ENCODE measurements at places on chromosomes 4 and X.
A peak's percentile ranks its signal among the peaks of the same experiment; 100 is the strongest.

DNA sequence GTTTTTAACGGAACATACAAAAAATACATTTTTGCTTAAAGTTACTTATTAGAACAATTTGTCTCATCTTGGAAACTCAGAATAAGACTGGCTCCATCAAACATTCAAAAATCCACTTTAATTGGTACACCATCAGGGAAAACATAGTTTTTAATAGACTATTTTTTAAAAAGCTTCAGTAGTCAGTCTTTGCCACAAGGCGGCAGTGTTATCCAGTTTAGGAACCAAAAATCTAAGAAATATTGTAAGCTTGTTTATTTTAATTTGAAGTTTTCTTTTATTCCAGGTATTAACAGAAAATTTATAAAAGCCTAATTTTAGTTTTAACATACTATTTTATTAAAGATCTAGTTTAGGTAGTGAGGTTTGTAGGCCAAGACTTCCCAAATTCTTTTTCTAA, 107.7 kb downstream of the APOOL start:
- no peak for DNase-seq

DNA sequence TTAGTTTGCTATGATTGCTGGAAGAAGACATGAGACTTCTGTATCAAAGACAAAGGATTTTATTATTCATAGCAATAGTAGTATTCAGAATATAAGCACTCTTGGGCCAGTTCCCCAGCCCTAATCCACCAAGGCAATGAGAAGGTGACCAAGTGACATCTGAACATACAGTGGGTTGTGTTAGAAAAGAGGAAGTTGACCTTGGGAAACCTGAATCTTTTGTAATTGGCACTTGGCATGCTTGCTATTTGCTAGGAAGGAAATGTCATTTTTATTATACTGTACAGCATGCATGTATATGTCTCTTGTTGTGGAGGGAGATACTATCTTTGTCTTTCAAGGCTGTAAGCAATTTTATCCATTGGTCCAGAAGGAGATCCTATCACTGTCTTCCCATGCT, 216.1 kb upstream of the FAT1 start:
- no peak for DNase-seq

- peak; percentile 28 for DNase-seq
These were observed 11.0 kb upstream of the DUSP9 start for GRCh38 chrX:153635788-153636668.

- DNase-seq, result no peak
These were observed 122.4 kb upstream of the PRR32 start for GRCh38 chrX:126697091-126697490.

DNA sequence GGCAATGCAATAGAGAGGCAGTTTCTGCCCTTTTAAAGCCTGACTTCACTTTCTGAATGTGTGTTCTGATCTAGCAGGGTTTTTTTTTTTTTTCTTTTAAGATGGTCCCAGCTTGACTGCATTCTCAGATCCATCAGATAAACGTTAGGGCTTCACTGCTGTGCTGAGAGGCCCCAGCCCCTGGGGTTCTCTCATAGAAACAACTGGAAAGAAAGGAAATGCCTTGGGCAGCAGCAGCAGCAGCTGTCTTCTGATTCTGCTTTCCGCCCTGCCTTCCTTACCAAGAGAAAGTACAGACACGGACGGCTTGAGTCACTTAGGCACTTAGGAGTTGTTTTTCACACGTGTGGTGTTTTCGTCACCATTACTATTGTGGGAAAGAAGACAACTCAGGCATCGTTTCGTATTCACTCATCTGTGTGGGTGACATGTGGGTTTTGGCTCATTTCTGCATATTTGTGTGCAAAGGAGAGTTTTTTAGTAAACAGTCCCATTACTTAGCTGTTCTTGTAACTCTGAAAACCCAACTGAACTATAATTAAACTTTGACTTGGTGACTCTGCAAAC, 172.0 kb downstream of the PTTG2 start:
- DNase-seq, result peak; percentile 67

- no peak for DNase-seq
These were observed 9.8 kb upstream of the TMEM185A start for GRCh38 chrX:149641432-149641831.

- DNase-seq, result no peak
These were observed 158.6 kb downstream of the TRAM1L1 start for GRCh38 chr4:116926631-116927295.

DNA sequence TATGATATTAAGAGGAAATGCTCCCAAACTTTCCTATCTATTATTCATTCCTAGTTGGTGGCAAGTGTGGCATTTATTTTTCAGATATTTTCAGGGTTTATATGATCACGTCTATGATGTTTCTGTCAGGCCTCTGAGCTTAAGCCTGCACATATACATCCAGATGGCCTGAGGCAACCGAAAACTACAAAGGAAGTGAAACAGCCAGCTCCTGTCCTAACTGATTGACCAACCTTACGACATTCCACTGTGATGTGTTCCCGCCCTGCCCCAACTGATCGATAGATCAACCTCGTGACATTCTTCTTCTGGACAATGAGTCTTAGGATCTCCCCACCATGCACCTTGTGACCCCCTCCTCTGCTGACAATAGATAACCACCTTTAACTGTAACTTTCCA, 67.6 kb upstream of the CTSO start:
- no peak for DNase-seq

- no peak for DNase-seq
These were observed 17.6 kb upstream of the SCML1 start for GRCh38 chrX:17719711-17720110.

DNA sequence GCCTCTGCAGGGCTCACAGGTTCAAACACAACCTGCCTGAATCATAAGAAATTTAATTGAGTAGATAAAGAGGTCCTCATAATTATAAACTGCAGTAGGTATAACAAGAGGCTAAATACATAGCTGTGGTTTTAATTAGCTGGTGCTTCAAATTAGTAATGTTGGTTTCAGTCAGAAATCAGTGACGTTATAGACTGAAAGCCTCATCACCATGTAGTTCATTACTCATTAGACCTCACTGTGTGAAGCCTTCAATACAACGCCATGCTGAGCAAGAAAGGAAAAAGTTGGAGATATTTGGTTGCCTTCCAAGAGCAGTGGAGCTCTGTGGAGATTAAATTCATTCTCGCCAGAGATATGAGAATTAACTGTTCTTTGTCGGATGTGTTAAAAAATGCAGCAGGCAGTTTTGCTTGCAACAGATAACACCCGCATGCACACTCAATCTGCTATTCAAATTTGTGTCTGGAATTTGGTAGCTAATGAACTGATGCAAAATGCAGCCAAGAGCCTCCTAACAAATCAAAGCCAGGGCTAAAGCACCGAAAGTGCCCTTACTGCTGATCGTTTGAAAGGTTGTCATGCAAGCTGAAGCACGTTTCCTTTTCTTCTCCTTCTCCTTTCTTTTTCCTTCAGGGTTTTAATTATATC, 148.9 kb downstream of the AFF2 start:
- DNase-seq, result no peak

DNA sequence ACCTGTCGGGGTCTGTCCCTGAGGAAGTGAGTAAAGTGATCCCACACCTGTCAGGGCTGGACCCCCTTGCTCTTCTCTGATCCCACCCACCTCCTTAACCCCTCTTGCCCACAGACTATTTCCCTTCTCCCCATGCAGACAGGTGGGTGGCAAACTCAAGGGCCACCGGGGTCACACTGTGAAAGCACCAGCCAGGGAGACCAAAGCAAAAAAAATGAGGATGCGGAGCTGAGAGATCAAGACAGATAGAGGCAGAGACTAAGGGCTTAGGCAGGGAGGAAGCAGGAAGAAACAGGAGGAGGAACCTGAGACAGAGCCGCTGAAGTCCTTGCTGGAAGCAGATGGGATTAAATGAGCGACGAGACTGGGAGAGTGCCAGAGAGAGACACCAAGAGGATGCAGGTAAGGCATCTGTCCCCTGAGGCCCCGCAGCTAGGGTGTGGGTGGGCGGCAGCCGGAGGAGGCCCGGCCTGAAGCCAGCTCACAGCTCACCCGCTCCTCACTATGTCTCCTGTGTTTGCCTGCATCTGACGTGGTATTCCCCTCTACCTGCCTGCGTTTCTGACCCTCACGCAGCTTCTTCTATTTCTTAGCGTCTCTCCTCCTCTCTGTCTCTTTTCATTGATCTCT, 7.2 kb downstream of the TIMM17B start:
- DNase-seq, result peak; percentile 19

GRCh38 chr4:141216002-141216761, 4.5 kb upstream of the ZNF330 start:
- DNase-seq, result no peak

DNA sequence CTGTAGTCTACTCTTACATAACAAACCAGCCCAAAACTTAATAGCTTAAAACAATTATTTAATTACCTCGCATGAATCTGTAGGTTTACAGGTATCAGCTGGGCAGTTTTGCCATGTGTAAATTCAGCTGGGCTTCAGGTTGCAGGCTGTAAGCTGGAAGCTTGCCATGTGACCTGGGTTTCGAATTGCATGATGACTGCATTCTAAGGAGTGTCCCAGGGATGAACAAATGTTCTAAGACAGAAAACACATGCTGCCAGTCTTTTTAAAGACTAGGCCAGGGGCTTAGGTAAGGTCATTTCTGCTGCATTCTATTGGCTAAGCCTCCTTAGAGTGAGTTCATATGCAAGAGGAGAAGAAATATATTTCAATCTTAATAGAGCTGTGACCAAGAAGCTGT, 44.8 kb downstream of the GRIA2 start:
- no peak for DNase-seq

GRCh38 chr4:36740796-36741310, 459.4 kb downstream of the DTHD1 start:
- no peak for DNase-seq

GRCh38 chr4:180542445-180543100, 1700.6 kb upstream of the TENM3 start:
- DNase-seq, result no peak

GRCh38 chr4:158371158-158371557, 150.5 kb upstream of the RXFP1 start:
- DNase-seq, result no peak

- no peak for DNase-seq
These were observed 21.5 kb upstream of the SYTL5 start for GRCh38 chrX:37984880-37985279.

DNA sequence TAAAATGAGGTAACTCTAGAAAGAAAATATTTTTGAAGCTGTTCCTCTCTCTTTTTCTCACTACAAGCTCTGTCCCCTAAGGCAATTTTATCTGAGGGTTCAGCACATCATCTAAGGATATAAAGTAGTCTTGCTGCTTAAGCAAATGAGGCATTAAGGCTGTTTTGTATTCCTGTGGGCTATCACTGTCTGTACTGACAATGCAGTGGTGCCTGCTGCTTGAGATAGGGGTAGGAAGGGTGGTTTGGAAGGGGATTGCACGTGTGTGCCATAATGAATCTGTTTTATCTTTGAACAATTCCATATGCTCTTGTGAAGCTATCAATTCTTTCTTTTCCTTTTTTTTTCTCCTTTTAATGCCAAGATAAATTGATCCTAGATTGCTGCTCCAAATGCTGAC, 128.0 kb upstream of the ATOH1 start:
- DNase-seq, result no peak

DNA sequence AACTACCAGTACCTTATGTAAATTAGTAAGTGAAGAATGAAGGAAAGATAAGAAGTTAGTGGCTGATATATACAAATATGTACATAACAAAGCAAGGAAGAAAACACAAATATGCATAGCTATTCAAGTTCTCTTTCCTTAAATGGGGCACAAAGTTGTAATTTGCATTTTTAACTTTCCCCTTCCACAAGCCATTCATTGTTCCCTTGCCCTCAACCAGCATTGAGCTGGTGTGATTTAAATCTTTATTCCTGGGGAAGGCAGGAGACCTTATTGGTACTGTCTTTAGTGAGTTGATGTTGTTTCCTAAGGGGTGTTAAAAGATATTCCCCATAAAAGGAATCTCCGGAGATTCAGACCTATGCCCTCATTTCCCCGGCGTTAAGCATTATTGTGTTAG, 735.3 kb downstream of the PCDH18 start:
- no peak for DNase-seq

Measured in stimulated activated naive CD8-positive, alpha-beta T cell treated with anti-CD3 and anti-CD28 coated beads, Interleukin-15, Interleukin-2, amounts not matched to agents 100 U/mL and 50 U/mL, for 24 hours (primary cell).